Suppressor macrophage treated with lipopolysaccharide for 1 hour (primary cell): ENCODE measurements at places on chromosomes 13 and 19.

- DNase-seq = peak; percentile 92
These were observed at the start of gene SLITRK5 for GRCh38 chr13:87671031-87671752. Gene SLITRK5 (plus strand): TSS chr13:87671371. CDS start chr13:87675389, 4,018 bp downstream.

- DNase-seq = no peak
These were observed 189.5 kb upstream of the SLC10A2 start for GRCh38 chr13:103255587-103256301.

DNA sequence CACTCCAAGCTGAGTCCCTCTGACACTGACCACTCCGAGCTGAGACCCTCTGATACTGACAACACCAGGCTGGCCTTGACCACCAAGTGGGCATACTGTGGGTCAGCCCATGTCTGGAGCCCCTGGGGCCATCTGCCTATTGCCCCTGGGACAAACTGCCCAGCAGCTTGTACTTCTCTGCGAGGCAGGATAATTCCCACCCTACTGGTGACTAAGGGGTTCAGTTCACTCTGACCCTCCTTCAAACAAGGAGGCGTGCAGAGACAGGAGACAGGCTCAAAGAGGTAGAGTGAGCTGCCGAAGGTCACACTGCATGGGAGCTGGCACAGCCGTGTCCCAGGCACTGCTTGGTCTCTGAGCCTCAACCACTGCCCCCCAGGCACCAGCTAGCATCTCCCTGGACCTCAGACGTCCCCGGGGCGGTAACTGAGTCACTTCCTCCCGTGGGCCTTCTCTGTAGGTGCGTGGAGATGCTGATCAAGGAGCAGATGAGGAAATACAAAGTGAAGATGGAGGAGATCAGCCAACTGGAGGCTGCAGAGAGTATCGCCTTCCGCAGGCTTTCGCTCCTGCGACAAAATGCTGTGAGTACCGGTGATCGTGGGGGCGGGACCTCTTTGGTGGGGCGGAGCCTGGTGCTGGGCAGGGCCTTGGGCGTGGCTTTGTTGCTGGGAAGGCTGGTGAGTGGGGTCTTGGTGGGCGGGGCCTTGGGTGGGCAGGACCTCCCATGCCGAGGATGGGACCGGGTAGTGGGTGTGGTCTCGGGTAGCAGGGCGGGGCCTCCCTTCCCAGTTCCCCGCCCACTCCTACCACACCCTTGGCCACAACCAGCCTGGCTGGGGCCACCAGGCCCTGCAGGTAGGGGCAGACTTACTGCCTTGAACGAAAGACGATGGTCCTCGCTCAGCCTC lies 5.8 kb upstream of the USE1 start:
- DNase-seq = peak; percentile 32

GRCh38 chr19:45881909-45882528 lies 3.9 kb downstream of the IRF2BP1 start:
- no peak for DNase-seq

- no peak for DNase-seq
These were observed 786.2 kb downstream of the PCDH9 start for GRCh38 chr13:66443926-66444325.

- peak; percentile 20 for DNase-seq
These were observed 3.5 kb downstream of the SSC5D start for GRCh38 chr19:55491546-55492360.

DNA sequence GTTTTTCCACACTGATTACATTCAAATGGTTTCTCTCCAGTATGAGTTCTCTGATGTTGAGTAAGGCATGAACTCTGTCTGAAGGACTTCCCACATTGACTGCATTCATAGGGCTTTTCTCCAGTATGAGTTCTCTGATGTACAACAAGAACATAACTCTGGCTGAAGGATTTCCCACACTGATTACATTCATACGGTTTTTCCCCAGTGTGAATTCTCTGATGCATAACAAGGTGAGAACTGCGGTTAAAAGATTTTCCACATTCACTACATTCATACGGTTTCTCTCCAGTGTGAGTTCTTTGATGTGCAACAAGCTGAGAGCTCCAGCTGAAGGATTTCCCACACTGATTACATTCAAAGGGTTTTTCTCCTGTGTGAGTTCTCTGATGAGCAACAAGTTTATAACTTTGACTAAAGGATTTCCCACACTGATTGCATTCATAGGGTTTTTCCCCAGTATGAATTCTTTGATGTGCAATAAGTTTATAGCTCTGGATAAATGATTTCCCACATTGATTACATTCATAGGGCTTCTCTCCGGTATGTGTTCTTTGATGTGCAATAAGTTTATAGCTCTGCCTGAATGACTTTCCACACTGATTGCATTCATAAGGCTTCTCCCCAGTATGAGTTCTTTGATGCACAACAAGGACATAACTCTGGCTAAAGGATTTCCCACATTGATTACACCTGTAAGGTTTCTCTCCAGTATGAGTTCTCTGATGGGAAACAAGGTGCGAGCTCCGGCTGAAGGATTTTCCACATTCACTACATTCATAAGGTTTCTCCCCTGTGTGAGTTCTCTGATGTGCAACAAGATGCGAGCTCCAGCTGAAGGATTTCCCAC lies 23.5 kb downstream of the ZNF180 start:
- peak; percentile 34 for DNase-seq

DNA sequence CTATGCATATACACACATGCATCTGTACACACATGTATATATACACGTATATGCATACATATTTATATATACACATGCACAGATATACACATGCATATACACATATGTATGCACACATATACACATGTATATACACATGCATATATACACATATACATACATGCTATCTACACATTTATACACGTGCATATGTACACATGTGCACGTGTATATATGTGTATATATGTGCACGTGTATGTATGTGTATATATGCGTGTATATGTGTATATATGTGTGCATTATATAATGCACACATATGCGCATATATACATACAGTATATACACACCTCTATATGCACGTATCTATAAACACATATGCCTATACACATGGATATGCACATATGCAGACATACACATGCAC lies 17.8 kb downstream of the ARHGEF7 start:
- no peak for DNase-seq

DNA sequence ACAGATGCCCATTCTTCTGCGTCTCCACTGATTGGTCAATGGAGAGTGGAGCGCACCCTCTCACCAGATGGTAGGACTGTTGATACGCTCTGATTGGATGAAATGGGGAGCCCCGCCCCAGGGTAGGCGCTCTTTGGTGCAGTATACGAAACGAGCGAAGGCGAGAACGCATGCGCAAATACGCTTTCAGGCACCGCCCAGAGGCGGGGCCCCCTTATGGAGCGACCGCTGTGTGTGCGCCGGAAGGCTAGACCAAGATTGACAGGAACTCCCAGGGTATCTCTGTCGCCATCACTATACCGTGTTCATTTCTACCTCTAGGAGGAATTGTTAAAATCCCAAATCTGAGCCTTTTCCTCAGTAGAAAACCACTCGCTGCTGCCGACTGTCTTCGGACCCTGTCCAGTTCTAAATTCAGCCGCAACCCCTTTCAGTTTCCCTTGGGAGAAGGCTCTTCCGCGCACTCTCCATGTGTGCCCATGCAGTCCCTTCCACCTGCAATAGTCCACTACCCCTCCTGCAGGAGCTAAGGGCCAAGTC lies 720 bp upstream of the HNRNPL start:
- no peak for DNase-seq

GRCh38 chr13:33347861-33348260 lies 62.3 kb upstream of the STARD13 start:
- DNase-seq = no peak

- DNase-seq = no peak
These were observed 82.4 kb upstream of the MBNL2 start for GRCh38 chr13:97139691-97140090.

GRCh38 chr19:590396-590745 lies 690 bp downstream of the HCN2 start:
- DNase-seq = no peak

DNA sequence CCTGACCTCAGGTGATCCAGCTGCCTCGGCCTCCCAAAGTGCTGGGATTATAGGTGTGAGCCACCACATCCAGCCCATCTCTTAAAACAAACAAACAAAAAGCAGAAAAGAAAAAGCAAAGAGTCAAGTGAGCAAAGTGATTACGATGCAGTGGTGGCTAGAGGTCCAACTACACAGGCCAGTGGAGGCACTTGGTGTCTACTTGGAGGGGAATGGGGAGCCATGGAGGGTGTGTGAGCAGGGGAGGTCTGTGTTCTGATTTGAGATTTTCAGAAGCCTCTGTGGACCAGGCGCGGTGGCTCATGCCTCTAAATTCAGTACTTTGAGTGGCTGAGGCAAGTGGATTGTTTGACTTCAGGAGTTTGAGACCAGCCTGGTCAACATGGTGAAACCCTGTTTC lies 6.6 kb downstream of the COLGALT1 start:
- no peak for DNase-seq

DNA sequence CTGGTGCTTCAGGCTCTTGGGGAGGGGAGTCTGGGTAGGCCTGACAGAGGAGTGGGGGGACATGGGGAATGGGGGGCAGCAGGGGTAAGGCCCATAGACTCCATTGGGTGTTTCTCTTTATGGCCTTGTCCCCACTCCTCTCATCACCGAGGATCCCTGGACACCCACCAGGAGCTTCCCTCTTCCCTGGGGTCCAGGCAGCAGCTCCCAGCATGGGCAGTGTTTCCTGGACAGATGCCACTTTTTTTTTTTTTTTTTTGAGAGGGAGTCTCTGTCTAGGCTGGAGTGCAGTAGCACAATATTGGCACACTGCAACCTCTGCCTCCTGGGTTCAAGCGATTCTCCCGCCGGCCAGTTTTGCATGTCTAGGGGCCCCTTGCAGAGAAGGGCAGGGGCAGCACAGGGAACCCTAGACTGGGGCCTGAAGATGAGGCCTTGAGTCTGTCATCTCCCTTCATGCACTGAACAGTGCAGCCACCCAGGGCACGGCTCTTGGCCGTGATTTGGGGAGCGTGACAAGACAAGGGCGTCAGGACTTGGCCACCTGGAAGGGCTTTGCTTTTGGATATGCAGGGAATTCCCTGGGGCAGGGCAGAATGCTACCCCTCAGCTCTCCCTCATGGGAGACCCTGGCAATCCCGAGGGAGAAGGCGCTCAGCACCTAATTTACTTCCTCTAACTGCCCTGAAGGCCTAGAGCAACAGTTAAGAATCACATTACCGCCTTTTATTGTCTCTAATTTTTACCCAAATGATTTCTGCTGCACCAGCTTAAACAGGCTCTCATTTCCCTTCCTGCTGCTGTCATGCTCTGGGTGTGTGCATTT lies 213.9 kb upstream of the ZNF536 start:
- DNase-seq = no peak

DNA sequence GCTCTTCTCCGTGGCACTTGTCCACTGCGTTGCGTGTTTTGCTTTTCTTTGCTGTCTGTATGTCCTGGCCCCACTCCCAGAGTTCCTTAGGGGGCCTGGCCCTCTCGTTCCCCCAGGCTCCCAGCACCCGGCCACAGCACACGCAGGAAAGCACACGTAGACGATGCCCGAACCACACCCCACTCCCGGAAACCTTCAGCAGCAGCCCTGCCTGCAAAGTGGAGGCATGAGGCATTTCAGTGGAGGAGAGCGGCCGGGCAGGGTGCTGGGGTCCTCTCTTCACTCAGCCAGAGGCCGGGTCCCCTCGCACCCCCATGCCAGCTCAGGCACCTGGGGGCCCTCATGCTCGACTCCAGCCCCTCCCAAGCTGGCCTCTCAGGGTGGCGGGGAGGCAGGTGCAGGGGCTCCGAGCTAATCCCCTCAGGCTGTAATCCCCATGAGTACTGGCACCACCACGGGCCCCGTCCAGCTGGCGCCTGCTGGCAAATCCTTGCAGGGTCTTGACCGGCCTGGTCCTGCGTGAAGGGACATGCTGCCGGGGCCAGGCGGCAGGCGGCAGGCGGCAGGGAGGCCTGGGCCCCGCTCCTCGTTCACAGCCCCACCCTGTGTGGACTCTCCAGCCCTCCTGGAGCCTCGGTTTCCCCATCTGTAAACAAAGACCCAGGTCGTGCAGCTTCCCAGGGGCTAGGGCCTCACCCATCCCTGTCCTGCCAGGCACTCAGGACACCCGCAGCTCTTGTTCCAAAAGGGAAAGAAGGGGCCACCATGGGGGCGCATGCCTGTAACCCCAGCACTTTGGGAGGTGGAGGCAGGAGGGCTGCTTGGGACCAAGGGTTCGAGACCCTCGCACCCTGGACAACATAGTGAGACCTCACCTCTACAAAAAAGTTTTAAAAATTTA lies 7.0 kb downstream of the PIP5K1C start:
- no peak for DNase-seq

DNA sequence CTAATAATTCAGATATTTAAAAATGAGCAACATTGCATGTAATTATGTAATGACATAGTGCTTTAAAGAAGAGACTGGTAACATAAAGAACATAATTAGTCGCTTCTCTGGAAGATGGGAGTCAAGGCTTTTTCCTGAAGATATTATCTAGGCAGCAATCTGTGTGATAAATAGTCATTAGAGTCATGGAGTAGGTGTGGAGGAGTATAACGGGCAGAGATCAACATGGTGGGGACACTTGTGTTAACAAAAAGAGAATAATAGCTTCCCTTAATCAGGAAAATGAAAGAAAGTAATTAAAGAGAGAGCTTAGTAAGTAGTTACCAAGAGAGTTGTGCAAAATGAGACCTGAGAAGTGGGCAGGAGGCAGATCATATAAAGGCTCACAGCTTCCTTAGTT lies 1417.1 kb upstream of the ATXN8OS start:
- no peak for DNase-seq

- peak; percentile 45 for DNase-seq
These were observed 227.2 kb downstream of the FOXO1 start for GRCh38 chr13:40438999-40439797.

GRCh38 chr13:113905942-113906341 lies 42.1 kb upstream of the GAS6 start:
- no peak for DNase-seq

GRCh38 chr13:113938716-113939115 lies 35.2 kb downstream of the C13orf46 start:
- no peak for DNase-seq

DNA sequence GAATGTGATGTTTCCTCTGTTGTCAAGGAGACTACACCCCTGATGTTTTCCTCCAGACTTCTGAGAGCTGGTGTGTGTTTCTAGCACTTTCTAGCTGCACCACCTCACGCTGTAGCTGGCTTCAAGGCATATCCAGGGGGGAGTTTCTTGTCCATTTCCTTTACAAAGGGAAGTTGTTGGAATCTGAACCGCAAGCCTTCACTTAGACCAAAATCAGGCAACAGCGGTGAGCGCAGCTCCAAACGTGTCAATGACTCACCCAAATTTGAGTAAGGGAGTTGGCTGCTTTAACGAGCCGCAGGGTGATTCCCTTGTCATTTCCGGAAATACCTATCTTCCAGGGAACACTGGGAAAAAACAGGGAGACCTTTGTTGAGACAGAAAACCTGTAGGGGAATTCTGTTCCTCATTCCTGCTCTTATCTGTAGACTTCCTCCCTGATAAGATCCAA lies 2.5 kb downstream of the LDLR start:
- peak; percentile 89 for DNase-seq

GRCh38 chr19:14672188-14672872 lies 2.3 kb downstream of the ADGRE3 start:
- DNase-seq = peak; percentile 89

- DNase-seq = no peak
These were observed 7.1 kb downstream of the MISP start for GRCh38 chr19:757811-758668.
